Choroid plexus epithelial cell (primary cell): ENCODE measurements at places on chromosomes 11 and 22.
A peak's percentile ranks its signal among the peaks of the same experiment; 100 is the strongest.

DNA sequence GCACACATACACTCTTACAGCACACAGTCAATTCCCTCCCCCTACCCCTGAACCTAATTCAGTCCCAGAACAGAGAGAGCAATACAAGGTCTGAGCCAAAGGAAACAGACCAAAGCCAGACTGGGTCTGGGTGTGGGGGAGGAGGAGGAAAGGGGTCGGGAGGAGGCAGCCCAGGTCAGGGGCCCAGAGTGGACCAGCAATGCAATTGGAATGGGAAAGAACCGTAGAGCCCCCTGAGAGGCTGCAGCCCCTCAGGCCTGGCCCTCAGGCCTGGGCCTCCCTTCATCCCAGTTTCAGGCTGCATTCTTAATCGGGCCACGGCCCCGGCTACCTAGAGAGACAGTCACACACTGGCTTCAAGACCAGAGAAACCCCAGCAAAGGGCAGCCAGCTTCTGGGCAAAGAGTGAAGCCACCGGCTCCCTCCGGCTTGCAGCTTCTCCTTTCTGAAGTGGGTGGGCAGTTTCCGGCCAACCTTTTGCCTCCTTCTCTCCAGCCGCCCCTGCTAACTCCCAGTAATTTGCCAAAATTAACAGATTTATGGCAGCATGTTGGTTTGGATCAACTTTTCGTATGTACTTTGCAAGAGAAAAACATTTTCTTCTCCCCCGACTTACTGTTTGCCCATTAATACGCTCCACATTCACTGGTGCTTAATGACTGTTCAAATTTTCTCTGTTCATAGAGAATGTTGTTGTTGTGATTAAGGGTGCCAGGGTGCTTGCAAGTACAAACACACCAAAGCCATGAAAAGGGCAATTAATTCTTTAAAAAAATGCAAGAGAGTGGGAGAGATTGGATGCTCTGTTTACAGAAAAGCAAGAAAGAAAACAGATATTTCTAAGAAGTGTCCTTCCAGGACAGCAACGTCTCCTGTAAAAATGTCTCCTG lies 488.3 kb downstream of the MN1 start:
- DNase-seq, result no peak

DNA sequence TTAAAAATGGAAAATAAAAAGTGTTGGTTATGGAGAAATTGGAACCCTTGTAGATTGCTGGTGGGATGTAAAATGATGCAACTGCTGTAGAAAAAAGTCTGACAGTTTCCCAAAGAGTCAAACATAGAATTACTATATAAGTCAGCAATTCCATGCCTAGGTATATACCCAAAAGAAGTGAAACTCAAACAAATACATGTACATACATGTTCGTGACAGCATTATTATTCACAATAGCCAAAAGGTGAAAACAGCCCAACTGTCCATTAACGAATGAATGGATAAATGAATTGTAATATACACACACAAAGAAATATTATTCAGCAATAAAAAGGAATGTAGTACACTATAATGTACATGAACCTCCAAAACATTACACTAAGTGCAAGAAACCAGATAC lies 116.0 kb downstream of the TTC28 start:
- DNase-seq, result no peak

DNA sequence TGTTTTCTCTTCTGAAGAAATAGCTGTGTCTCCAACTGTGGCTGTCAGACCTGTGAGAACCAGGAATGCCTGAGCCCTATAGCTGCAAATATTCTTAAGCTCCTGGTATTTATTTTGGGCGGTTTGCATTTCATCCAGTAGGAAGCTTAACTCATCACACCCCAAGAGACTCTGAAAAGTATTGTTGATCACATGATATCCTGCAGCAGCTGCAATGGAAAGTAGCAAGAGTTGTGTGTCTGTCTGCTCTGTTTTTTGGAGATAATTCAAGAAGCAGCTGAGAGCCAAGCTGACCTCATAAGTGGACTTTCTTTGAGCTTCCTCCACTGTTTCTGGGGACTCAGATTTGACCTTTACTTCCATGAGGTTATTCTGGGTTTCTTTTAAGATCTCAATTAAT lies 36.4 kb upstream of the MRPL17 start:
- DNase-seq, result peak; percentile 49

DNA sequence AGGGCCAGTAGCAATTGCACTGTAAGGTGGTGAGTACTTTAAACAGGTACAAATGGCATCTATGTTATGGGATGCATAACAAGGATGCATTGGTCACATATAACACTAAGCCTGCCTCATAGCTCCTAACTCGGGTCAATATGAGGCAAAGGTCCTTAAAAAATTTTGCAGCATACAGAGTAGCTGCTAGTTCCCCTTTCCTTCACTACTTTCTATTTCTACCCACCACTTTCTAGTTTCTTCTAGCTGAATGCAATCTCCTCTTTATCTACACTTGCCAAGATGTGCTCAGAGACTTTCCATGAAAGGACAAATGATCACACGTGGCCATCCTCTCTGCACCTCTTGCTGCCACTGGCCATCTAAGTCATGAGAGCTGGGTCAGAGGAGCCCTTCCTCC lies 9.8 kb downstream of the OR51F2 start:
- DNase-seq, result no peak

GRCh38 chr11:60925868-60926267 lies 1.6 kb downstream of the TMEM132A start:
- peak; percentile 35 for DNase-seq

GRCh38 chr11:85725510-85726258 lies 39.7 kb upstream of the CCDC89 start:
- peak; percentile 79 for DNase-seq

DNA sequence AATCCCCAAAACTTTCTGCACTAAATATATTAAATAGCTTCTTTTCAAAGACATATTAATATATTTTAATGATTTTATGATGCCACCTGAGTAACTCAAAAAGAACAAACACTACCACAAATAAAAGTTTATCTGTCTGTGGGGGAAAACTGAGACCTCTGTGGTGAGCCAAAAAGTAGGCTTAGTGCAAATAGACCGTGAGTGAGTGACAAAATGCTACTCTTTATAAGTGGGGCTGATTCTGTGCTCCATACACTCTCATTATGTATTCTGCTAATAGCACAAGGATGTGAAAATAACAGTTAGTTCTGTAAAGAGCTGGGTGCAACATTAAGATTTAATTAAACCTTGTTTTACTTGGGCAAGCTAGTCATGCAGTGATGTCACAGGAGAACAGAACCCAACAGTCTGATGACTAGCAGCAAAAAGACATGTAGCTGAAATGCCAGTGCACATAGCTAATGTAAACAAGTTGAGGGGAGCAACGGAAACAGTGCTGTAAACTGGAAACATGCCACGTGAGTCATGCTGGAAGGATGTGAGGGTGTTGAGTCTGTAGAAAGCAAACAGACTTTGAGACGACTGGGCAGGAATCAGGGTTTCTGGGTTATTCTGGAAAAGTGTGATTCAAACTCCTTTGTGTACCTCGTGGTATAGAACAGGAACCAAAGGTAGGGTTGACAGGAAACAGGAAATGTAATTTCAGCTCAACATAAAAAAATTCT lies 1130.4 kb downstream of the LRRC4C start:
- peak; percentile 100 for DNase-seq

DNA sequence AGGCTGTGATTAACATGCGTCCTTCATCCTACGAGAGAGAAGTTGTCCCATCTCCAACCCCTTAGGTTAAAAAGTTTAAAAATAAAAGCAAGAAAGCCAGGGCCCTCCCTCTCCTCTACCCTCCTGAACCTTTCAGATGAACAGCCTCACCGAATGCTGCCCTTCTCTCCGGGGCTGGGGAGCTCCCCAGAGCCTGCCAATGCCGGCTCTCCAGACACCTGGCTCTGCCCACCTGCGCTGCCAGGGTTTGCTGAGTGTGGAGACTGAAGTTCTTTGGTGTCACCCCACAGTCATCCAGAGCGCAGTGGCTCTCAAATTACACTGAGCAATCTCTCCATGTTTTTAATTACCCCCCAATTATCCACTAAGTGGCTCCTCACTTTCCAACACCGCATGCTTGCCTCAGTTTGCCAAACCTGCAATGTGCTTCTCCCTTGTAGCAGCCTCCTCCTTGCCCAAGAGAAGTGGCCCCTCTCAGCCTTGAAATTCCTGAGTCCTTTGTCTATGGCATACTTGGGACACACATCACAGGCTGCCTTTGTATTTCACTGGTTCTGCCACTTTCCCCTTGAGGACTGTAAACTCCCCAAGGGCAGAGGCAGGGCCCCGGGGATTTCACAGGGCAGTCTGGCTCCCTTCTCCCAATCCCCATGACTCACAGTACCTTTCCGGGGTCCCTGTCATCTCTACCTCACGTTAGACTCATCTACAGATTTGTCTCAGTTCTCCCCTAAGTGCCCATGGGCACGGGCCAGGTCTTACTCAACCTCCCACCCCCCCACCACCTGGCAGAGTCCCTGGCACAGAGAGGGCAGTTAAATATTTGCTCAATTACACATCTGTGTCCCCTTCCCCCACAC lies 2.0 kb downstream of the MYH9 start:
- DNase-seq, result no peak

- no peak for DNase-seq
Measured at GRCh38 chr11:23711981-23712380, 784.9 kb upstream of the LUZP2 start.

DNA sequence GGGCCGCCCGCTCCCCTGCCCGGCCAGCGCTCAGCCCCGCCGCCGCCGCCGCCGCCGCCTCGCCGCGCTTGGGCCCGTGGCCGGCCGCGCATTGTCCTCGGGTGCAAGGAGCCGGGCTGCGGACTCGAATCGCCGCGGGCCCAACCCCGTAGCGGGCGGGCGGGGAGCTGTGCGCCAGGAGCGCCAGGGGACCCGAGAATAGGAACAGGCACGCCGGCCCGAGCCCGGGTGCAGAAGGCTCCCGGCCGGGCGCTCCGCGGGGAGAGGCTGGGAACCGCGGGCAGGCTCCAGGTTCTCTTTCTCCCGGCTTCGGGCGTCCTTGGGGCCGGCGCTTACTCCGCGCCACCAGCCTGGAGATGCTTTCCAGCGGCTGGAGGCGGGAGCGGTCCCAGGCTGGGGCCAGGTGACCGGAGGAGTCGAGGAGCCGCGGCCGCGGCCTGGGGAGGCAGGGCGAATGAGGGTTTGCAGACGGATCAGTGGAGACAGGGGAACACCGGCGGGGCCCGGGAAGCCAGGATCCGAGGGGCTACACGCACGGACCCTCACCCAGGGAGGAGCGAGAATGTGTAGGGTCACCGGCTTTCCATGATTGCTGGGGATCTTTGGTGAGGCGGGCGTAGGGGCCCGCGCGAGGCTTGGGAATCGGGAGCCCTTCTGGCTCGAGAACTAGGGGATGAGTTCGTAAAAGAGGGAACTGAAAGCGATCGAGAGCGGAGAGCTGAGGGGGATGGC lies 726 bp downstream of the PKNOX2 start:
- DNase-seq, result peak; percentile 32

DNA sequence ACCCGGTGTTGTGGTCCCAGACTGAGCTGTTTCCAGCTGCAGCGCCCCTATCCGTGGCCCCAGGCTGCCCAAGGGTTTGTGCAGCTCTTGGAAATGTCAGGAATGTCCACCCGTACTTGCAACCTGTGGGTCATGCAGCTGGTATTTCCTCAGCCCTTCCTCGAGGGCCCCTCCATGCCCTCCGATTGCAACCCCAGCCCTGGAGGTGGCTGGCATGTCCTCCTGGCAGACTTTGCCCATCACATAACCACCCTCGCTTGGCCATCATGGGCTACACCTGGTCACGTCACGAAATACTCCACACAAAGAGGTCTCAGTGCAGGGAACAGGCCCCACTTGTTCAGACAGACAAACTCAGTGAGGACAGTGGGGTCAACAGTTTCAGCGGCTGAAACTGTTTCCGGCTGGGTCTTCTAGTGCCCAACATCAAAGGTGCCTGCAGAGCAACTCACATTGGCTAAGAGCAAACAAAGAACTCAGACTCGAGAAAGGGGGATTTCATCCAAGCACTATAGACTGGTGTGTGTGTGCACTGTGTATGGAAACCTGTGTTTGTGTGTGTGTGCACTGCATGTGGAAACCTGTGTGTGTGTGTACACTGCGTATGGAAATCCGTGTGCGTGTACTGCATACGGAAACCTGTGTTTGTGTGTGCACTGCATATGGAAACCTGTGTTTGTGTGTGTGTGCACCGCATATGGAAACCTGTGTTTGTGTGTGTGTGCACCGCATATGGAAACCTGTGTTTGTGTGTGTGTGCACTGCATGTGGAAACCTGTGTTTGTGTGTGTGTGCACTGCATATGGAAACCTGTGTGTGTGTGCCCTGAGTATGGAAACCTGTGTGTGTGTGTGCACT lies 72.8 kb upstream of the CCND1 start:
- DNase-seq, result no peak

DNA sequence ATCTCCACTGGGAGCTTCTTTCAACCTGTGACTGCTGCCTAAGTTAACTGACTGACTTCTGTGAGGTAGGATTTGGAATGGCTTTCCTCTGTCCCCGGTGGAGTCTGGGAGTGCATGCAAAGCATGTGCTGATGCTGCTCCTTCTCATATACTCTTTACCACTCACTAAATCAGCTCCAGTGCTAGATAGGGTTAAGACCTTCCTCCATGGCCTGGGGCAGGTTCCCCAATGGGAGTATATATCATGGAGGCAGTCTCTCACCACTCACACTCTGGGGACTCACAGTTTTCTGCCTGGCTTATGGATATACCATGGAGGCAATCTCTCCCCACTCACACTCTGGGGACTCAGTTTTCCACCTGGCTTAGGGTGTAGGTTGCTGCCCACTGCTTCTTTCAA lies 10.1 kb upstream of the FANCF start:
- no peak for DNase-seq

GRCh38 chr22:22817468-22818201 lies 70.0 kb upstream of the IGLL5 start:
- no peak for DNase-seq

DNA sequence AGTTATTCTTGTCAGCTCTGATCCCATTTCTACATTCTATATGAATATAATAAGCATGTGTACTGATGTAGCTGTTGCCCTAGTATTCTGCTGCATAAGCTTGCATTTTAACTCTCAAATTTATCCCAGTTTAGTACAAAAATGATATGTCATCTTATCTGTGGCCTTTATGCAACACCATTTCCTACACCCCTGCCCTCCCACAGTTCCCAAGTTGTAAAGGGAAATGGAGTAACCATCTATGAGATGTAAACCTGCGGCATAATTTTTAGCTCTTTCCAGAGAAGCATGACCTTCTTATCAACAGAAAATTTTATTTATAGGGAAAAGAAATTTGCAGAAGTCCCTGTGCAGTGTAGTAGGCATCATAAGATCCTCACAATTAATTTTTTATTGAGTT lies 18.9 kb upstream of the CARD18 start:
- DNase-seq, result no peak

GRCh38 chr11:68904248-68904847 lies 657 bp downstream of the IGHMBP2 start:
- DNase-seq, result peak; percentile 15
